ENCODE measurements at places on chromosomes 1 and 21. TPM values are rescaled to one million over a fixed set of nuclear protein-coding genes. Genes with fewer than 3 reads are reported as not detected.

Gene CLIC6
- 0.73 TPM for total RNA-seq

Gene CA14
- total RNA-seq = not detected

Gene ETV3L
- total RNA-seq = not detected

Gene HES2
- total RNA-seq = under 0.01 TPM

Gene HSPA13
- 30.9 TPM for total RNA-seq

Gene GUK1
- total RNA-seq = 295 TPM

Gene ATP6V1G3
- not detected for total RNA-seq

Gene RCSD1
- total RNA-seq = 0.20 TPM

Gene NCF2
- total RNA-seq = not detected

Gene KAZN
- total RNA-seq = 10.3 TPM

Gene MEX3A
- 0.73 TPM for total RNA-seq

Gene DDAH1
- total RNA-seq = 76.6 TPM

Gene RAB3B
- 4.1 TPM for total RNA-seq

Gene THEM5
- total RNA-seq = not detected
